ENCODE measurements at places on chromosomes 12 and 14.

GRCh38 chr12:678747-679712 lies 15.8 kb upstream of the NINJ2 start:
- no peak for DNase-seq

GRCh38 chr14:71198687-71199086 lies 291.4 kb downstream of the PCNX1 start:
- DNase-seq = no peak

GRCh38 chr14:28407996-28408395 lies 358.6 kb upstream of the FOXG1 start:
- DNase-seq = no peak

- no peak for DNase-seq
Observed at GRCh38 chr12:72464471-72464870, 192.3 kb downstream of the TRHDE start.

GRCh38 chr14:24664366-24664765 lies 30.4 kb upstream of the GZMB start:
- no peak for DNase-seq

DNA sequence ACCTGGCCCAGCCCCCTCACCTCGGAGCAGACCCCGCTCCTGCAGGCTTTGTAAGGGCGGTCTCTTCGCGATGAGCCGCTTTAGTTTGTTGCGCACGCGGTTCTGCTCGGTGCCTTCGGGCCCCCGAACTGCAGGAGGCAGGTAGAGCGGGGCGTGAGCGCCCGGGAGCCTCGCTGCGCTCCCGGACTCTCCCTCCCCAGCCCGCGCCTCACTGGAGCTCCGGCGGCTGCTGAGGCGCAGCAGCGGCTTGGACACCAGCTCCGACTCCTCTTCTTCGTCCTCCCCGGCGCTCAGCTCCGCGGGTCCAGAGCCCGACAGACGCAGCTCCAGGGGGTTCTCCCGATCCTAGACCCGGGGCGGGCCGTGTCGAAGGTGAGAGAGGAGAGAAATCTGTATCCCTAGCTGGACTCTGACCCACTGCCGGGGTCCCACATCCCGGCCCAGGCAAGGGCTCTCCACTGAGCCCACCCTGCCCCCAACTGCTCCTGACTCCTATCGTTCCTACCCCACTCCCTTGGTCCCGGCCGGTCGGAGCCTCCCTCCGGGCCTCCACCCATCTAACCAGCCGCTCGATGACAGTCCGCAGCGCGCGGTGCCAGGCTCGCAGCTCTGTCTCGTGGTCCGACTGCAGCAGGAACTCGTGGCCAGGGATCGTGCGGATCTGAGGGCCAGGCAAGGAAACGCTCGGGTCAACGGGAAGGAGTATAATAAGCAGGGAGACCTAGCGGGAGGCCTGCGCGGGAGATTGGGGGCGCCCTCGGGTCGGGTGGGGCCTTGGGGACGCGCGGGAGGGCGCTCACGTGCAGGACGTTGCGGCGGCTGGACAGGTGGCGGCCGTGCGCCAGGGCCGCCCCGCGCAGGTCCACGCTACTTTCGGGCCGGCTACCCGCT lies 4.2 kb downstream of the ARHGAP9 start:
- DNase-seq = no peak

DNA sequence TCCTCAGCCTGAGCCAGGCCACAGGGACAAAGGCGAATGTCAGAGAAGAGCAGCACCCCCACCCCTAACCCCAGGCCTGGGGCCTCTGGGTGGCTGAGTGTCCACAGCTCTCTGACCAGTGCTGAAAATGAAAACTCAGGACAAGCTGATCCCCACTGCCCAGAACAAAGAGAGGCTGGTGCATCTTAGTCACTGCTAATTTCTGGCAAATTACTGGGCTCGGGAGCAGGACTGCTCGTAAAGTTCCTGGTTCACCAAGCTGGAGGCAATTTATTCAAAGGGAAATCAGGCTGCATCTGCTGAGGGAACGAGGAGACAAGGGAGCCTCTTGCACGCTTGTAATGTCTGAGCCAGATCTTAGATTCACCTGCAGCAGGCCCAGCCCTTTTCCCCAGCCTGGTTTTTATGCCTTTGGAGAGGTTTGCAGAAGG lies 43.2 kb downstream of the CALM1 start:
- DNase-seq = no peak

GRCh38 chr12:10197879-10198278 lies 14.8 kb upstream of the GABARAPL1 start:
- no peak for DNase-seq

- DNase-seq = no peak
Observed at GRCh38 chr12:82781309-82781997, 94.7 kb downstream of the TMTC2 start.

DNA sequence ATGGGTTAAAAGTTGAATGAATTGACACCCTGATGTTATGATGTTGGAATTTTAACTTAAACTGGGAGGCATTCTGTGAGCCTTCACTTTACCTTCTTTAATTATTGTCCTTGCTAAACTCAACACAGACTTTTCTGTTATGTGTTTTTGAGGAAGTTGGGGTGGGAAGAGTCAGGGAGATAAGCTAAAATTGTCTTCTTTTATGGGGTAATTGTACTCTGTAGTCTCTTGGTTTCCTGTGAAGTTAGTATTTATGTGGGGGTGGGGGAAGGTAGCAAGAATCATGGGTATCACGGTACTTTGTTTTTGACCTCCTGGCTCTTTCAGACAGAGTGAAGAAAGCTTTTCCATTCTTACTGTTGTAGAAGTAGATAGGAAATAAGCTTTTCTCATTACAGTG lies 32.9 kb downstream of the RAB21 start:
- no peak for DNase-seq

GRCh38 chr14:84610086-84610485 lies 919.9 kb upstream of the FLRT2 start:
- DNase-seq = no peak

DNA sequence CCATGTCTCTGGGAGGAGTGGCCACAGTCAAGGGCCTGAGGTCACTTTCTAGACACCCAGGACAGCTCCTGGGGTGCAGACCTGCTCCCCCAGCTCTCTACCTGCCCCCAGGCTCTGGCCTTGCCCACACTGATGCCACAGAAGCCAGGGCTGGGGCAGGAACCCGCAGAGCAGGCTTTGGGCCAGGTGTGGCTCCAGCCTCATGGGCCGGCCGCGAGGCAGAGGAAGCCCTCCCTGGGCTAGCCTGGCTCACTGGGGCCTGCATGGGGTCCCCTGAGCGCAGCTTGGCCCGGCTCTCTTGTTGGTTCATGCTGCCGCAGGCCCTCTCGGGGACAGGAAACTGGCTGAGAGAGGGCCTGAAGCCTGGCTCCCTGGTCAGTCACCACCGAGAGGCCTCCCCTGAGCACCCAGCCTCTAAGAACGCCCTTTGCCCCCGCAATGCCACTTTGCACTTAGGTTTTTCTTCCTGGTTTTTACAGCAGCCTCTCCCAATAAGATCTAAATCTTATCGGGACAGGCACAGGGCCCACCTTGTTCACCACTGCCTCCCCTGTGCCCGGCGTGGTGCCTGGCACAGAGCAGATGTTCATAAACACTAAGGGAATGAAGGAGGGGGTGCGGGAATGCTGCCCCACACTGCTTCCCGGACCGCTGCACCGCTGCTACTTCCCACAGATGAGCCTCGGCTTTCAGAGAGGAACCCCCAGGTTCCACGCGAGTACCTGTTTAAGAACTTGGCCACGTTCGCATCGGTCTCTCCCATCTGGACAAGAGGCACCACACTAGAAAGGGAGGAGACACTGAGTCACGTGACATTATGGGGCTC lies 14.7 kb downstream of the MMAB start:
- no peak for DNase-seq

- DNase-seq = no peak
Observed at GRCh38 chr12:20596061-20596460, 99.1 kb upstream of the SLCO1C1 start.

DNA sequence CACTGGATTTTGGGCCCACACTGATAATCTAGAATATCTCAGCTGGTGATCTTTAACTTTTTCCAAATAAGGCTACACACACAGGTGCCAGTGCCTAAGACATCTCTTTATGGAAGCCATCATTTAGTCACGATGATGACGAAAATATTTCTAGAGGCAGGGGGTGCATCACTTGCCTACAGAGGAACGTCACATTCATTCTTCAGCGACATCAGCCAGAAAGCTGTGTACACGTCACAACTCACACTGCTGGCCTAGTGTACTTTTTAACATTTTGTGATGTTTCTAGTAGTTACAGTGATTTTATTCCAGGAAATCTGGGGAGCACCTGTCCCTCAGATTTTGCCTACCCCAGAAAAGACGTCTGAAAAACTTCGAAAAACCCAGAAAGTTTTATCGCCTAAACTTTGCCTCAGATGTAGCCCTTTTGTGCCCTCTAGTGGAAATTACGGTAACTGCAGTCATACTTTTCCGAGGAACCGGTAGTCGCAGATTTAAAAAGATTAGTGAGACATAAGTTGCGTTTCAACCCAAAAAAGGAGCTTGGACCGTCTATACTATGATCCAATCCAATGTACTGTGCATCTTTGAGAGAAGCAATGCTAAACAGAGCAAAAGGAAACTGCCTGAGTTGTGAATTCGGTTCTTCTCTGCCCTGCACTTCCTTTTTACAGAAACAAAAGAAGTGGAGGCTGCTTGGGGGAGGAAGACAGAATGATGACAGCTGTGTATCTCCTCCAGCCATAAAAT lies 64.3 kb upstream of the STON2 start:
- DNase-seq = peak; percentile 61

- peak; percentile 21 for DNase-seq
Observed at GRCh38 chr12:10363914-10364814, 25.7 kb downstream of the KLRK1 start.

- no peak for DNase-seq
Observed at GRCh38 chr12:27578689-27579372, 54.8 kb downstream of the PPFIBP1 start.

- DNase-seq = no peak
Observed at GRCh38 chr12:48788524-48788853, 400 bp downstream of the ADCY6 start.

DNA sequence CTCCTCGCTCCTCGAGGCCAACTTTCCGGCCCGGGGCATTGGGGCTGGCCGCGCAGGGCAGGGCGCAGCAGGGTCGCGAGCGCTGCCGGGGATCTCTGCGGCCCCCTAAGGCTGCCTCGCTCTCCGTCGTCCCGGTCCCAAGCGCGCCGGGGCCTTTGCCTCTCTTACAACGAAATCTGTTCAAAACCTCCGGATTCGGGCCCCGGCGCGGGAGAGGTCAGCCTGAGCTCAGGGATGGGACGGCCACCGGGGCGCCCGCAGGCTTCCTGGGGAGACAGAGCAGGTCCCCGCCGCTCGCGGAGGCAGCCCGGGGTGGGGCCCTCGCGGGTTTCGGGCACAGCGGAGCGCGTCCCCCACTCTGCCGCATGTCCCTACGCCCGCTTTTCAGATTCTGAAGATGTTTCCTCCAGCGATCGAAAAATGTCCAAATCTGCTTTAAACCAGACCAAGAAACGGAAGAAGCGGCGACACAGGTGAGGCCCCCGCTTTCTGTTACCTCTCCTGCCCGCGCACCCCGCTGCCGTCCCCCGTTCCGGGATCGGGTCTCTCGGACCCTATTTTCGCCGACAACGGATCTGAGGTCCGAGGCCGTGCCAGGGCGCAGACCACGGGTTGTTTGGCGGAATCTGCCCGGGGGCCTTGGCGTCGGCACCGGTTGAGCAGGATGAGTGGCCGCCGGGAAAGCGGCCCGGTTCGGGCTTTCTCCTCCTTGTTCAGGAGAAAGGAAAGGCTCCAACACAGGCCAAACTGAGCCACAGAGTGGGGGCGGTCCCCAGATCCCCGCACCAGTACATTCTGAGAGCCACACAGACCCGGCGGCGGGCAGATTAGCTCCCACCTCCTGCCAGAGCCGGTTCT lies 1.8 kb downstream of the VSX2 start:
- no peak for DNase-seq

Data from activated CD4-positive, alpha-beta memory T cell treated with anti-CD3 and anti-CD28 coated beads, Interleukin-2, amount 10 ng/mL, durations not matched to agents 7 days and 5 days (primary cell).